MCF 10A (cell line): ENCODE measurements at places on chromosomes 12 and 14. TPM values are rescaled to one million over a fixed set of nuclear protein-coding genes. Genes with fewer than 3 reads are reported as not detected.

- peaks cover 9% of the 10 kb centered on the region for H3K4me1 ChIP-seq
- no peak for DNase-seq
- H3K27me3 ChIP-seq, result no peaks in the 10 kb centered on the region
- H3K36me3 ChIP-seq, result no peaks in the 10 kb centered on the region
Measured at GRCh38 chr12:75670216-75670615, 158.8 kb upstream of the KRR1 start.

Gene MCRS1
- 34.3 and 58.7 TPM in 2 replicates for total RNA-seq

Gene KRT6C
- 0.19 and 0.44 TPM in 2 replicates for total RNA-seq

DNA sequence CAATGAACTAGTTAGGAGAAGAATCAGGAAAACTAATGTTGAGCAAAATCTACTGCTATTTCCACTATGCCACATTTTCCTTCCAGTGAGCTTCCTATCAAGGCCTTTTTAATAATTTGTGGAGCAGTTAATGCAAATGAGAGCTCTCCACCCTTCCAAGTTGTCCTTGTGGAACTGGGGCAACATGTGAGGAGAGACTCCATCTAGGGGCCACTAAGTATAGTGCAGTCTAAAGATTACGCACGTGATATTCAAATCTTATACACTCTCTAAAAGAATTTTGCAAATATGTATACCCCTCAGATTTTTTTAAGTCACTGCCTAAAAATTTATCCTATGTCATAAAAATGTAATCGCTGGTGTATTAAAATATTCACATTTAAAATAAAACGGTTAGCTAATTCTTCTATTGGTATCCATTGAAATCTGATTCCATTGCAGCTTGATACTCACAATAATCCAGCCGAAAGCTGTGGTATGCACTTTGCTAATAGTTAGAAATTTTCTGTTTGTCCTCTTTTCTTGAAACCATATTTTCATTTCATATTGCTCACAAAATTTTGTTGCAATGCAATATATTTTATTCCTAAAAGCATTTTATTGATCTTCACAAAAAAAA, 100.1 kb downstream of the PAH start:
- peaks cover 26% of the 10 kb centered on the region for H3K27me3 ChIP-seq
- peaks cover 9% of the 10 kb centered on the region for H3K4me1 ChIP-seq
- no peak overlapping the region for H3K4me3 ChIP-seq
- H3K27ac ChIP-seq, result no peak overlapping the region
- peak; percentile 48 for DNase-seq

Gene OTX2
- total RNA-seq, result not detected in 2 replicates

Gene GLIPR1L1
- not detected in 2 replicates for total RNA-seq

- H3K36me3 ChIP-seq, result peaks cover 4% of the 10 kb centered on the region
- peak overlapping the region; percentile 5 for H3K27ac ChIP-seq
- DNase-seq, result no peak
Measured at GRCh38 chr14:34362641-34363251, 99.3 kb downstream of the SPTSSA start.

DNA sequence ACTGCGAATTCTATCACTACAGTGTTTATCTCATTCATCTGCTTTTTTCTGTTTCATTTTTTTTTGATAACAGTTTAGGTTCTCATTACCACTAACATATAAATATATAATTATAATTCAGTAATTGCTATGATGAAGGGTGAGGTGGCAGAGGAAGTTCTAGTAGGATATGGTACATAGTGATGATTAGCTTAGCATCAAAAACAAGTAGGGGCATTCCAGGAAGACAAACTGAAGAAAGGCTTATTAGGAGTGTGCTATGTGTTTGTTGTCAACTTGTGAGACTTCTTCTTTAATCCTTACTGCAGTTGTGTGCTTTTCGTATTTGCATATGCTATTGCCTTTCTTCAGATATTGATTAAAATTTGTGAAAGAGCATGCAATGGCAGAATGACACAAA, 20.6 kb downstream of the FUT8 start:
- H3K36me3 ChIP-seq, result no peaks in the 10 kb centered on the region
- H3K4me3 ChIP-seq, result no peak overlapping the region
- H3K4me1 ChIP-seq, result peaks cover 29% of the 10 kb centered on the region
- H3K27me3 ChIP-seq, result no peaks in the 10 kb centered on the region
- no peak for DNase-seq
- H3K27ac ChIP-seq, result no peak overlapping the region

Gene GARIN6
- total RNA-seq, result not detected in 2 replicates

GRCh38 chr14:54817506-54817905, 85.1 kb downstream of the GCH1 start:
- no peak overlapping the region for H3K4me3 ChIP-seq
- H3K36me3 ChIP-seq, result no peaks in the 10 kb centered on the region
- H3K27ac ChIP-seq, result no peak overlapping the region

GRCh38 chr12:58156697-58157096, 215.3 kb downstream of the ATP23 start:
- H3K4me1 ChIP-seq, result no peaks in the 10 kb centered on the region
- no peaks in the 10 kb centered on the region for H3K36me3 ChIP-seq
- H3K27ac ChIP-seq, result no peak overlapping the region
- DNase-seq, result no peak
- no peak overlapping the region for H3K4me3 ChIP-seq

DNA sequence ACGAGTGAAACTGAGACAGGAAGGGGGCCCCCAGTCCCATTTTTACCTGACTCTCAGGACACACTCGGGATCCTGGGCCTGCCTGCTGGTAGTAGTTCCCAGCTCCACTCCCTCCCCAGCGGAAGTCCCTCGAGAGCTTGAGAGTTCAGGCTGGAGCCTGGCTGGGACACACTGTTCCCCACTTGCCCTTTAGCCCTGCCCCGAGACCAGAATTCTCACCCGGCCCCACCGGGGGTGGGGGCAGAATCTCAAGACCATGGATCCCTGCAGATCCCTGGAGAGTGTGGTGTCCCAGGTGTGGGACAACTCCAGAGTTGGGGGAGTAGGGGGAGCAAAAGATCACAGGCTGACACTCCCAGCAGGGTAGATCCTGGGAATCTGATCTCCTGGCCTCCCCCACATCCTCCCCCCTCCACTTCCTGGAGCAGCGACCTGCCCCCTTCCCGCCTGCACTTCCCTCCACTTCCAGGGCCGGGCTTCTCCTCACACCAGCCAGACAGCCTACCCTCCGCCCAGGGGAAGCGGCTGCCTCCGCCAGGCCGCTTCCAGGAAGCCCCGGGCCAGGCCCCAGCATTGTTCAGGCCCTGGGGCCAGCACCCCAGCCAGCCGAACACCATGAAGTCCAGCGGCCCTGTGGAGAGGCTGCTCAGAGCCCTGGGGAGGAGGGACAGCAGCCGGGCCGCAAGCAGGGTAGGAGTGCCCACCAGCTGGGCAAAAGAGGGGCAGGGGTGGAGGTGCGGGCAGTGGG, at the start of gene TNS2:
Gene TNS2, plus strand, starts transcription at position 495 of the 748 bp plus-strand sequence. Its CDS starts 121 bp downstream, at position 616.
- H3K36me3 ChIP-seq, result peaks cover 12% of the 10 kb centered on the region
- peak within 1 kb of the TSS; percentile 80 for H3K4me3 ChIP-seq
- H3K27ac ChIP-seq, result peak within 1 kb of the TSS; percentile 59
- peaks cover 53% of the 10 kb centered on the region for H3K4me1 ChIP-seq

Gene STON2
- 20.9 and 23.5 TPM in 2 replicates for total RNA-seq

DNA sequence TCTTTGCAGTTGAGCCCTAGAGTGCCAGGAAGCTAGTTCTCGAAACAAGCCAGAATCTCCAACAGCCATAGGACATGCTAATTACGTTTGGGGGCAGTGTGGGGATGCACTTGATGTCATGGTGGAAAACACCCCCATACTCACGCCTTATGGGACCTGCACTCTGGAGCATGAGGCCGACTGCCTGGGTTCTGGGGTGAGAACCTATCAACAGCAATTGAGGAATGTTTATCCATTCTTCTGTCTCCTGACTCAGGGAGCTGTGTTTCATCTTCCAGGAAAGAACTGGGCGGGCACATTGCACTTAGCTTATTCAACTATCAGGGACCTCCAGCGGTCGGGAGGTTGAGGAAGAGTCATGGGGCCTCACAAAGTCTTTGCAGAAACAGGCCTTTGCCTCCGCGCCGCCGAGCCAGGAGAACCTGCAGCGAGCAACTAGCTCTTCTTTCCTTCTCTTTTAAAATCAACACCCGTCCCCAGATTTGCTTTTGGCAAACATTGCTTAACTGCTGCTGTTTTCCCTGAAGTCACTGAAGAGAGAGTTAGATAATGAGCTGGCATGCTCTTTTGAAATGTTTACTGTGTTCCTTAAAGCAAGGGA, 226.1 kb upstream of the DIO3 start:
- no peaks in the 10 kb centered on the region for H3K4me1 ChIP-seq
- DNase-seq, result no peak
- no peaks in the 10 kb centered on the region for H3K36me3 ChIP-seq

DNA sequence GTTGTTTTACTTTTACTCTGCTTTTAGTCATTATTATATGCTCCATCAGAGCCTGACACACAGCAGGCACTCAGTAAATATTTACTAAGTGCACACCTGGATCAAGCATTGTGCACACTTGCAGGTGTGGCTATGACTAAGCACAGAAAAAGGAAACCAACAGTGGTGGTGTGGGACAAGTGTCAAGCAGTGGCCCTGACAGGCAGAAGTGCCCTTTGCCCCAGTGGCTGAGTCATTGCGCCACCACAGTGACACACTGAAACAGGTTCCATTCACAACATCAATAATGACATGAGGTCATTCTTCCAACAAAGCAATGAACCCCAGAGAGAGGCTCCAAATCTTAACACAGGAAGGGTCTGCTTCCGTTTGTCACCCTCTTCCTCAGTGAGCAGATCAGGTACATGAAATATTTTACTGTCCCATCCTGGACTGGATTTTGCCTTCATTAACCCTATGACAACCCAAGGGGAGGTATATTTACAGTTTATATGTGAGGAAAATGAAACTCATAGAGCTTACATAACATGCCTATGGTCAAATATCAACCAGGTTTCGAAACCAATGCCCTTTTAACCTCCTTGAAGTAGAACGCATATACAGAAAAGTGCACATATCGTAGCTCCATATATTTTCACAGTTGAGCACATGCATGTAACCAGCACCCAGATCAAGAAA, 82.6 kb upstream of the GTF2A1 start:
- H3K27ac ChIP-seq, result peak overlapping the region; percentile 20
- DNase-seq, result no peak

DNA sequence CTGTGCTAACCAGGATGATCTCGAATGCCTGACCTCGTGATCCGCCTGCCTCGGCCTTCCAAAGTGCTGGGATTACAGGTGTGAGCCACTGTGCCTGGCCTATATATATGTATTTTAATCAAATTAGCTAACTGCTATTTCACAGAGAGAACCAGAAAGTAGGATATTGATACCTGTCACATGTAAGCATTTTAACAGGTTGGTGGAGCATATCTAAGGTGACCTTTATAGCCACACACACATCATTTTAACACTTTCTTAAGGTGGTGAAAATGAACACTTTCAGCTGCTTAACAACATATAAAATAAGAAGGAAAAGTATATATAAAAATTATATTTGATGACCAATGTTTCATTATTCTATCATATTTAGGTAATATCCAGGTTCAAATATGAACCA, 57.0 kb upstream of the ATF7IP start:
- no peak for DNase-seq
- no peaks in the 10 kb centered on the region for H3K36me3 ChIP-seq
- H3K4me3 ChIP-seq, result no peak overlapping the region
- no peak overlapping the region for H3K27ac ChIP-seq
- H3K27me3 ChIP-seq, result no peaks in the 10 kb centered on the region

DNA sequence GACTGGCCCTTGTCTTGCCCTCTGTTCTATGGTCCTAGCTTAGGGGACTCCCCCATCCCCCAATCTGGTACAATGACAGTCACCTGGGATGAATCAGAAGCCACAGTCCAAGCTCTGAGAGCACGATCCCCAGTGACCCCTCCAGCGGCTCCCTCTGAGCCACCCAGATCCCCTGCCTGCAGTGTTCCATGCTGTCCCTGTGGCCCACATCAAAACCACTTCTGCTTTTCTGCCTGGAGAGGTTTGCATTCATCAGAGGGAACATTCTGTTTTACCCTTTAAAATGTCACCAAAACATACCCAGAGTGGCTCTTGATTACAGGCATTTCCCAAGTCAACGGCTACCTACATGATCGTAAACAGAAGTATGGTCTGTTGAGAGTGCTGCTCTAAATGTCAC, 47.5 kb downstream of the NOS1 start:
- DNase-seq, result no peak
- H3K36me3 ChIP-seq, result no peaks in the 10 kb centered on the region
- H3K27ac ChIP-seq, result no peak overlapping the region
- no peaks in the 10 kb centered on the region for H3K4me1 ChIP-seq
- H3K27me3 ChIP-seq, result no peaks in the 10 kb centered on the region
- no peak overlapping the region for H3K4me3 ChIP-seq

GRCh38 chr14:50892255-50892654, 20.4 kb downstream of the ABHD12B start:
- no peaks in the 10 kb centered on the region for H3K27me3 ChIP-seq
- H3K36me3 ChIP-seq, result peaks cover 13% of the 10 kb centered on the region
- H3K27ac ChIP-seq, result peak overlapping the region; percentile 46

Gene SMCO2
- total RNA-seq, result 0.37 TPM in 1 of 2 replicates, not detected in the other
